Fibroblast of skin of back (primary cell): ENCODE measurements at places on chromosomes 11 and 22.

DNA sequence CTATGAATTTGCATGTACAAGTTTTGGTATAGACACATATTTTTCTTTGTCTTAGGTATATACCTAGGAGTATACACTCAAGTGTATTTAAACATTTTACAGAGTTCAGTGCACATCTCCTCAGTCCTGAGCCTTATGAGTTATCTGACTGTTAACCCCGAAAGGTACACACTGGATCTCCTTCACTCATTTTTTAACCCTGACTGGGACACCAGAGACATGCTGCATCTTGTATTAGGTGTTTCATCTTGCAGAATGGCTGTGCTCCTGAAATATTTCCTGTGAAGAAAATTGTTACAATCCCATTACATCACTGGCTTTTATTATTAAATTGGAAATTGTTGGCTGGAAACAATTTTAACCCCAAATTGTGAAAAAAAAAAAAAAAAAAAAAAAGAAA, 15.3 kb downstream of the PARVA start:
- DNase-seq = no peak

DNA sequence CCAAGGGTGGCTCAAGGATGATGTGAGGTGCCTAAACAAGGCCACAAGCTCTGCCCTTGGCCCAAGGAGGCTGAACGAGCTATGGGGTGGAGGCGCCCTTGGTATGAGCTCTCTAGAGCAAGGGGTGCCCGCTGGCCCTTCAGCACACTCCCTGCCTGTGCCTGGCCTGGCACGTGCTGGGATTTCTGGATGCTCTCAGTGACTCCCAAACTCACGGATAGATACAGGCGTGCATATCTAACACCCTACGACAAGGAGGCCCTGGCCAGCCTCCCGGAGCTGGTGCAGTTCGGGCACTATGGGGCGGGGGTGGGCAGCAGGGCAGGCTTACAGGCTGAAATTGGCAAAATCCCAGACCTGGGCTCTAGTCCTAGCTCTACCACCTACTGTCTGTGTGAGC, 30.6 kb downstream of the SCUBE1 start:
- no peak for DNase-seq

DNA sequence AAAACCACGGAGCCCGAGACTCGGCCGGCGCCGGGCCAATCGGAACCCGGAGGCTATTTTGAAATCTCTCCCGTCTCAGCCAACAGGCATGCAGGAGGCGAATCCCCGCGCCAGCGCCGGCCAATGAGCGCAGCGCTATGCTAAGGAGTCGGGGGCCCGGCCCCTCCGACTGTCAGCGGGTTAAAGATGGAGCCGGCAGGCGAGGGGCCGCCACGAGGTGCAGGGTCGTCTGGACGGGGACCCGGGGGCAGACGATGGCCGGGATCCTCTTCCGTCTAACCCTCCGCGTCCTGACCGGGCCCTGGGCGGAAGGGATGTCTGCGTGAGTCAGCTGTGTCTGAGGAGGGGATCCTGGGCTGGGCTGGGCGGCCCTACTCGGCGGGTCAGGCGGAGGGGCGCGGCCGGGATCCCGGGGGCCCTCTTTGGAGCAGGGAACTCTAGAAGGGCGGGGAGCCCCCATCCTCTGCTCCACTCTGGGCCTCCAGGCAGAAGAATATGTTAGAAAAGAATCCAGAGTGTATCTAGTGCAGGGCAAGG, 10.0 kb downstream of the SDF2L1 start:
- peak; percentile 90 for DNase-seq

- peak; percentile 17 for DNase-seq
Measured at GRCh38 chr11:92929653-92930052, 39.8 kb upstream of the MTNR1B start.

DNA sequence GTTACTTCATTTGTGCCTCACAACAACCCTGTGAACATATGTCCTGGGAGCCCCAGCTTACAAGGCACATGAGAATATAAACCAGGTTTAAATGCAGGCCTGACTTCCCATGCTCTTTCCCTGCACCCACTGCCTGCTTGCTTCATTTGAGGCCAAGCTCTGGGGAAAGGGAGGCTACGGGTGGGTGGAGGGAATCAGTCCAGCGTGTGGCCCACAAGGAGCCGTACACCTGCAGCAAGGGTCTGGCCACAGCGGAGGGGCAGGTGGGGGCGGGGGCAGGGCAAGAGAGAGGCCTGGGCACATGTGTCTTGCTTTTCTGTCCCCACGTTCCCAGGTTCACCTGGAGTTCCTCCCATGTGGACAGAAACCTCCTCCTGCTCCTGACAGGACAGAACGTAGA, 26.2 kb downstream of the FAM83F start:
- no peak for DNase-seq

DNA sequence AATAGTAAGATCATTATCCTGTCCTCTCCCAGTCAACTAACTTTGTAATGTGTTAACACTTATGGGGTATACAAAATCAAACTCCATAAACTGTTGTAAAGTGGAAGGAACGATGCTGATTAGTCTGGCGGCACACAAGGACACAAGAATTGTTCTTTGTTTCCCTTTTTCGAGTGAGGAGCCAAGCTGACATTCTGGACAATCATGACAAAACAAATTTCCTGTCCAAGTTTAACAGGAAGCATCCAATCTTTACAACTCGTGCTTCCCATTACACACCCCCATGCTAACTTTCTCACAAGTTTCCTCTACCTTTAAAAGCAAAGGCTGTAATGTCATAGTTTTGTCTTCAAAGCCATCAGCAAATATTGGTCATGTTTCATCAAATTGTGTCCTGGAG, 20.4 kb upstream of the LDLRAD3 start:
- DNase-seq = no peak

GRCh38 chr22:31747441-31747840, 2.5 kb downstream of the PRR14L start:
- no peak for DNase-seq

GRCh38 chr11:75380245-75380644, 19.1 kb upstream of the RPS3 start:
- DNase-seq = no peak

DNA sequence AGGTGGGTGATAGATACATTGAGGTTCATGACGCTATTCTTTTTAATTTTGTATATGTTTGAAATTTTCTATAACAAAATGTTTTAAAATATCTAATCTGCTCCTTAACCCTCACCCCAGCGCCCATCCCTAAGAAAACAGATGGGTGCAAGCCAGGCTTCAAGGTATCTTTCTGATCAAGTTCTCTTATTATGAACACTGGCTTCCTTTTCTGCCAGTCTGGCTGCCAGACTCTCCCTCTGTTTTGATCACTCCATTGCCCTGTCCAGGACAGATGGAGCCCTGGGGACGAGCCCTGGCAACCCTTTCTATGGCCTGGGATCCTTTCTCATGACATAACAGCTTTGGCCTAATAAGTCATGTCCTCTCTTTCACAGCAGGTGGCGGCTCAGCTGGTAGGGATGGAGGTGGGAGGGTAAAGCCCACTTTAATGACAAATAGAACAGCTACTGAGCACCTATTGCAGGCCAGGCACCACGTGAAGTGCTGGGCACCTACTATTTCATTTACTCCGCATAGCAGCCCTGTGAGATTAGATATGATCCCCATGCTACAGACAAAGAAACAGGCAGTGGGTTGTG, 38.4 kb downstream of the DRD2 start:
- DNase-seq = no peak

- no peak for DNase-seq
Measured at GRCh38 chr11:131005829-131006228, 89.5 kb upstream of the SNX19 start.

DNA sequence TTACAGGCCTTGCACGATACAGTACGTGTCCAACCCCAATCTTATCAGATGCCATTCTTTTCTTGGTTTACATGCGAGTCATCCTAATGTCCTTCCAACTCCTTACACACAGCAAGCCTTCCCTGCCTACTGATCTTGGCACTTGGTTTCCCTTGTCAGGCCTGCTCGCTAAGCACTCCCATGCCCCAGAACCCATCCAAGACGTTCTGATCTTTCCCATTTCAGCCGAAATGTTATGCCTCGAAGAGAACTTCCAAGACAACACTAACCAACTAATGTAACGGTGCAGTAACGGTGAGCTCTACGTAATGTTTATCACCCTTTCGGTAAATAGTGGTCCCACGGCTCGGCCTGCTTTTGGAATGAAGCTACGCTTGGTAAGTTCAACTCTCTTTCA, 521 bp downstream of the PES1 start:
- peak; percentile 24 for DNase-seq

DNA sequence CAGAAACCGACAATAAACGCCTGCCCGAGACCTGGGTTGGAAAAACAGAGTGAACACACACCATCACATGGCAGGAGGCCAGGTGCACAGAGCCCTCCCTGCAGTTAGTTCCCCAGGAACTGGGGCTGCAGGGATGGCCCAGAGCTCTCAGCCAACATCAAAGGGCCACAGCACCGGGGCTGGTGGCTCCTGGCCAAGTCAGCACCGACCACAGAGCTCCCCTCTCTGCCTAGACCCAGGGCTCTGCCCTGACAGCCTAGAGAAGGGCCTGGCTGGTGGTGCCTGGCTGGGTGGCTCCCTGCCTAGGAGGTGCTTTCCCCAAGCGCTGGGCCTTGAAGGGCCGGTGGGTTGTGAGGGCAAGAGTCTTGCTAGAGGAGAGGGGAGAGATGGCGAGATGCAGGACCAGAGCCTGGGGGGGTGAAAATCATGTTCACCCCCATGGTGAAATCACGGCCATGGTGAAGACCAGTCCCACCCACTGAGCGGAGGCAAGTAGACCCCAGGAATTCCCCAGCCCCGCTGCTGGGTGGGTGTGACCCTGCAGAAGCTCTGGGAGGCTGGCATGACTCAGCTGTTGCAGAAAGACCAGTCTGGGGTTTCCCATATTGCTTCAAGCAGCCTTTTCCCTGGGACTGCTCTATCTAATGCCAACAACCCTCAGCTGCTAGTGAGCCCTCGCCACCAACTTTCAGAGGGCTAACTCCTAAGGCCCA, 7.2 kb upstream of the BID start:
- peak; percentile 82 for DNase-seq

- DNase-seq = peak; percentile 96
Measured at GRCh38 chr11:35579557-35580396, 38.5 kb upstream of the FJX1 start.

DNA sequence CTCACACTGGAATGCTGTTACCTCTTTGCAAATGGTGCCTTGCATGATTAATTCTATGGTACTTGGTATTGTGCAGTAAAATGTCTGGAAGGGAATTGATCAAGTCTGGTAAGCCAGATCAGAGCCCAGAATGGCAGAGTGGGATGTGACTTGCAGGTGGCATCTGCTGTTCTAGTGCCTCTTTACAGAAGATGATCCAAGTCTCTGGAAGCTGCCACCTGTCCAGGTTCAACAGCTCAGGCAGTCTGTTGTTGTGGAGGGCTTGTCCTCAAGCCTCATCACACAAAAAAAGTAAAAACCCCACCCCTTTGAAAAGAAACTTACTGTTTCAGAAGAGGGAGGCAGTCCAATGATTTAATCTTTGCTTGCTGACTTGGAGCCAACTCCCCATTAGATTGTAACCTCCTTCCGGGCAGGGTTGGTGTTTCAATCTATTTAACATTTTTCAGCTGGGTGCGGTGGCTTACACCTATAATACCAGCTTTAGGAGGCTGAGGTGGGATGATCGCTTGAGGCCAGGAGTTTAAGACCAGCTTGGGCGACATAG, 17.1 kb downstream of the ZNRF3 start:
- no peak for DNase-seq

GRCh38 chr11:122306831-122307391, 190.9 kb upstream of the BLID start:
- DNase-seq = no peak

DNA sequence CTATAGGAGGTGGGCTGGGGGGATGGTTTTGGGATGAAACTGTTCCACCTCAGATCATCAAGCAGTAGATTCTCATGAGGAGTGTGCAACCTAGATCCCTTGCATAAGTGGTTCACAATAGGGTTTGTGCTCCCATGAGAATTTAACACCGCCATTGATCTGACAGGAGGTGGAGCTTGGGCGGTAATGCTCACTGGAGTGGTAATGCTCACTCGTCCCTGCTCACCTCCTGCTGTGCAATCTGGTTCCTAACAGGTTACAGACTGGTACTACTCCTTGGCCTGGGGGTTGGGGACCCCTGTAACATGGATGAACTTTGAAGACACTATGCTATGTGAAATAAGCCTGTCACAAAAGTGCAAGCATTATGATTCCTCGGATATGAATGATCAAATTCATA, 87.0 kb upstream of the CLNS1A start:
- no peak for DNase-seq

DNA sequence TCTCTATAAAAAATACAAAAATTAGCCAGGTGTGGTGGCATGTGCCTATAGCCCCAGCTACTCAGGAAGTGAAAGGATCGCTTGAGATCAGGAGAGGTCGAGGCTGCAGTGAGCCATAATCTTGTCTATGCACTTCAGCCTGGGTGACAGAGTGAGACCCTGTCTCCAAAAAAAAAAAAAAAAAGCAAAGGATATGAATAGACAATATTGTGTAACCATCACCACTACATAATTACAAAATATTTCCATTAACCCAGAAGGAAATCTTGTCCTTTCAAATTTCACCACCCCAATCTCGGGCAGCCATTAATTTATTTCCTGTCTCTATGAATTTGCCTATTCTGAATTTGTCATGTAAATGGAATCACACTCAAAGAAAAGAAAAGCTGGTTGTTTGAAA, 21.2 kb downstream of the RSF1 start:
- no peak for DNase-seq

DNA sequence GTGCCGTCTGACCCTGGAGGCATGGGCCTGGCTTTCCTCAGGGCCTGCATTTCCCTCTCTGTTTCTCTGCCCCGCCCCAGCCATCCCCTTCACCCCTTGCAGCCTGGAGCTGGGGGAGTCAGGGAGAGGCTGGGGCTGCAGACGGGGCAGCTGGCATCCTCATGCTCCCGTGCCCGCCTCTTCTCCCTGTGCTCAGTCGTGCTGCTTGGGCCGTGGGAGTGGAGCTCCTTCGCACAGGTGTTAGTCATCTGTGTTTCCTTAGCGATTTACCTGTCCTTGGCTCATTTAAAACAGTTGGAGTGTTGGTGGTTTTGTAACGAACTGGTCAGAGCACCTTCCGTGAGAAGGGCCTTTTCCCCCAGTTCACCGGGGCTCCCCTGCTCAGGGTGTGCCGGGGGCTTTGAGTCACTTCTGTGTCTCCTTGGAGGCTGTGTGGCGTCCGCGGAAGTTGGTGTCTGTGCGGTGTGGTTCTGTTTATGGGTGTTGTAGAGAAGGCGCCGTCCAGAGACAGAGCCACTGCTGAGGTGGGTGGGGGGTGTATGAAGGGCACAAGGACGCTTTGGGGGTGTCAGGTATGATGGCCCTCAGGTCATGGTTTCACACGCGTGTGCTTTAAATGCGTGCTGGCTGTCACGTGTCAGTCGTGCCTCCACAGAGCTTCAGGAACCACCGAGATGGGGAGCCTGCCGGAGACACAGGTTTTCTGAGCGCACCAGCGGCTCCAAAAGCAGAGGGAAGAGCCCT, 19.5 kb downstream of the BRSK2 start:
- DNase-seq = no peak

- DNase-seq = no peak
Measured at GRCh38 chr11:114044042-114044871, 15.3 kb upstream of the ZBTB16 start.

DNA sequence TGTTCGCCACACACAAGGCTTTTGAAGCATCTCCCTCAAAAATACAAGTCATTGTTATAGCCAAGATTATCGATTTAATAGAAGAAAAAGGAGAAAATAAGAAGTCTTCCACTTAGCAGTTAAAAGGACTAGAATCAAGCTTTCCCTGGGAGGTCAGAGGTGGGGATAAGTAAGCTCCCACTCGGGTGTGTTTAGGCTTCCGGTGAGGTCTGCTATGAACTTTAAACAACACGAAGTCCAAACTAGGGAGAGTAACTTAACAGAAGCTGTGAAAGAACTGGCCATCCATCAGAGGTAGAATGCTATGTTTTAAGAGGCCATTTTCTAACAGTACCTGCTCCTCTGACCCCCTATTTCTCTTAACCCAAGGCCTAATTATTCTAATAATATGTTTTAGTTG, 91.4 kb upstream of the APOA1 start:
- no peak for DNase-seq
